ENCODE measurements at places on chromosomes 1 and 21.

DNA sequence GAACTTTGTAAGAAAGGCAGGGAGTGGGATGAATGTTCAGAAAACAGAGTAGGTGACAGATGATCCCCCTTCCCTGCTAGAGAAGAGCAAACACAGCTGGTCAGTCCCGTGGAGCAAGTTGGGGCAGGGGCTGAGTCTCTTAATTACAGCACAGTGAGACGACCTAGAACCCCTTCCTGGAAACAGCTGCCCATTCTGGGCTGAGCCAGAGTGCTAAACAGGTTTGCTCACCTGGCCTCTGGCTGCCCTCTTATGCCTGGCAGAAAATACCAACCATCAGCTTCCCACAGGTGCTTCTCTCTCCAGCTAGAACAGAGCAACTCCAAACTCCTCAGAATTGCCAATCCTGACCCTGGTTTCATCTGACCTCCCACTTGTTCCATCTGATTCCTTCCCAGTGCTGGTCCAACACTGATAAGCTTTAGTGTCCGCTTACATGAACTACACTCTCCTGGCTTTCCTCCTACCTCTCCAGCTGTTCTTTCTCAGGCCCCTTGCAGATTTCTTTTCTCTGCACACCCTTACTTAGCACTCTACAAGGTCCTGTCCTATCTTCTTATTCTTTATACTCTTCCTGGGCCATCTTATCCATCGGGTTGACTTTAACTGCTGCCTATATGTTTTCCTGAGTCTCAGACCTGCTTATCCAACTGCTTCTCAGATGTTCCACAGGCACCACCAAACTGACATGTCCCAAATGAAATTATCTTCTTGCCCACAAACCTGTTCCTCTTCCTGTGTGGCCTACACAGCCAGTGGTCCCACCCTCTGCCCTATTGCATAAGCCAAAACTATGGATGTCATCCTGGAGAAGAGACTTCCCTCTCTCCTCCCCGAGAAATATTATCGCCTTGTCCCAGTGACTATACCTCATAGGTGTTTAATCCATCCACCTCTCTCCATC, 22.6 kb upstream of the COL9A2 start:
- no peak for DNase-seq

DNA sequence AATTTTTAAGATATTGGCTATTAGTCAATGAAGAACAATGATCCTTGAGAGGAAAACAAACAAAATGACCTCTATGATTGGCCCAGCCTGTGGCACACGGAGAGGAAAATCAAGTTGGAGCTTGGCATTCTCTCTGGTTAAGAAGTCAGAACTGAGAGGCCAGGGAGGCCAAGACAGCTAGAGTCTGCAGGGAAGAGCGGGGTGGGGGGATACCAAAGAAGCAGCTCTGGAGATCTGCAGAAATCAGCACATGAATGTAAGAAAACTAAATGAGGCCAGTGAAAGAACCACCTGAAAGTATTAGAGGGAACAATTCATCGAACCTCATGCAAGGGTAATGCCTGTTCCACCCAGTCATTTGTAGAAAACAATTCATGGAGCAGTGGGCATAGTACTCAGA, 23.8 kb upstream of the C1orf115 start:
- no peak for DNase-seq

DNA sequence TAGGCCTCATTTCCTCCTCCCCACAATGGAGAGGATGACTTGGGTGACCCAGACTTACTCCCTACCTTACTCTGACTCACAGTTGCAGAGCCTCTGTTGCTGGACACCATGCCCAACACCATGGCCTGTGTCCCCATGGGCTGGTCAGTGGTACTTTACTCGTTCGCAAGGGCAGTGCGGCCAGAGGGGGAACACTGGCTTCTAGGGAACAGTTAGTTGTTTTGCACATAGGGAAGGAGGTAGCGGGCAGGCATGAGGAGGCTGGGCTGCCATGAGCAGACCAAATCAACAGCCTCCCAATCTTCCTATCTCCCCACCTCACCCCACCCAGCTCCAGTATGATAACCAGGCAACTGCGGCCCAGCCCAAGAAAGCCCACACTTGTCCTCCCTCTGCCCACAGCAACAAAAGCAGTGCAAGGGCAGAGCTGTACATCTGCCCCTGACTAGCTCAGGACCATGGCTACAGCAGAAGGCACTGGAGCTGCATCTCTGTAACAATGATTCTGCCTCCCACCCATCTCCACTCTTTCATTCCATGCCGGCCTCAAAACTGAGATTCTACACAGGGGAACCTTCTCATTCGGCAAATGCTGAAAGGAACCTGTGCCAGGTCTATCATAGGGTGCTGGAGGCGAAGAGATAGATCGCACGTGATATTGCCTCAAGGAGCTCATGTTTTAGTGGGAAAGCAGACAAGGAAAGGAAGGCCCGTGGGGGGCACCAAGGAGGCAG, 18.6 kb downstream of the TAL1 start:
- no peak for DNase-seq

- peak; percentile 89 for DNase-seq
Measured at GRCh38 chr1:173420330-173420806, 56.8 kb upstream of the PRDX6 start.

GRCh38 chr1:36844917-36845316, 189.4 kb downstream of the GRIK3 start:
- DNase-seq = no peak
